Hematopoietic multipotent progenitor cell (in vitro differentiated cells): ENCODE measurements at places on chromosomes 1 and 21.

GRCh38 chr1:97093741-97094140, 372.2 kb downstream of the PTBP2 start:
- DNase-seq = no peak

GRCh38 chr21:45105906-45106485, 31.6 kb downstream of the ADARB1 start:
- no peak for DNase-seq

- no peak for DNase-seq
These were observed 16.4 kb downstream of the RPS6KA1 start for GRCh38 chr1:26545969-26546323.

GRCh38 chr1:220176540-220176939, 82.6 kb downstream of the IARS2 start:
- DNase-seq = no peak

GRCh38 chr1:31432592-31433395, 19.8 kb downstream of the SERINC2 start:
- DNase-seq = no peak

- DNase-seq = no peak
These were observed 116.1 kb downstream of the SPATA17 start for GRCh38 chr1:217747156-217747769.

- no peak for DNase-seq
These were observed 22.0 kb upstream of the GRIK3 start for GRCh38 chr1:37056325-37056724.

- no peak for DNase-seq
These were observed 1.0 kb downstream of the CRB1 start for GRCh38 chr1:197269053-197269452.

- no peak for DNase-seq
These were observed 924 bp downstream of the EXTL2 start for GRCh38 chr1:100893718-100894117.

DNA sequence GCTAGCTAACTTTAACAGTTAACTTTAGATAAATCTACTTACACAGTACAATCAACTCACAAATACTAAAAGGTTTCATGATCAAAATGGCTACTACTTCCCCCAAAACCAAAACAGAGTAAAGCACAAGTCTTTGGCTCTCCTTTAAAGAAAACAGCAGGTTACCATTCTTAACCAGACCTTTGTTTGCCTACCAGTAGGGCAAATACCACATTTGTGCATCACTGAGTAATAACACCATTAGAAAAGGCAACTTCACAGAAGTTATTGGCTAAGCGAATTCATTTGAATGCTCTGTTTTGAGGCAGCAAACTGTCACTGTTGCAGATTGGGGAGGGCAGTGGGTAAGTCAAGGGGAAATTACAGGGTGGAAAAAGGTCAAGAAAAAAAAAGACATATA, 17.3 kb upstream of the SERPINC1 start:
- no peak for DNase-seq

GRCh38 chr1:22311461-22311860, 140.2 kb upstream of the ZBTB40 start:
- no peak for DNase-seq
